ENCODE measurements at places on chromosomes 7 and 10.

GRCh38 chr7:73557397-73558257 lies at the start of gene BCL7B:
BCL7B (minus strand) TSS chr7:73557690; CDS start chr7:73557578, 112 bp downstream.
- DNase-seq, result peak; percentile 68

GRCh38 chr7:43891069-43891955 lies 15.1 kb downstream of the URGCP start:
- no peak for DNase-seq

DNA sequence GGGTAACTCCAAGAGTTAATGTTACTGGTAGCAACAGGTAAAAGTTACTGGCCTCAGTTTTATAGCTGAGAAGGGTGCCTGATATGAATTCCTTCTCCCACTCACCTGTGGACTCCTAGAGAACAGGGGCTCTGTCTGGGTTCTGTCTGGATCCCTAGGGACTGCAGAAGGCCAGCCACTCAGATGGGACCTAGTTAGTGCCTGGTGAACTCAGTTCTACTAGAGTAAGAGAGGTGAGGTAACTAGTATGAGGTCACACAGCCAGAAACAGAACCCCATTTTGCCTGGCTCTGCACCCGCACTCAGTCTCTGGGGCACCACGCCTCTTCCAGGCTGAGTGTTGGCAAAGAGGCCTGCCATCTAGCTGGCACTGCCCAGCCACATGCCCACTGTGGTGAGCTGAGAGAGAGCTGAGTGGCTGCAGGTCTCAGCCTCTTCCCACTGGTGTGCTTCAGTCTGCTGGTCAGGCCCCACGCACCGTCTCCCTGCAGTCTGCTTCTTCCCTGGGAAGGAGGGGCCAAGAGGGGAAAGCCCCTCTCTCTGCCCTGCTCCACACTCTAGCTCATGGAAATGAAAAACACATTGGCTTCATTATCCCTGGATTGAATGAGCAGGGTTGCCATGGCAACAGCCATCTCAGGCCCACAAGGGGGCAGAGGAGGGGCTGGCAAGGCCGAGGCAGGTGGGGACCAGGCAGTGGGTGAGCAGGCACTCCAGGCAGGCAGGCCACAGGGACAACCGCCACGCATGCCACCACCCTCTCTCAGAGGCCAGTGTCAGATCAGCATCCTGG lies 110.6 kb downstream of the ZMIZ1 start:
- no peak for DNase-seq

GRCh38 chr7:28104811-28105210 lies 75.8 kb downstream of the JAZF1 start:
- no peak for DNase-seq

- DNase-seq, result no peak
These were observed 131.0 kb downstream of the PLXDC2 start for GRCh38 chr10:19947215-19947614.

- no peak for DNase-seq
These were observed at the start of gene GBX1 for GRCh38 chr7:151167197-151167961. GBX1 (minus strand) TSS chr7:151167694; CDS start chr7:151167548, 146 bp downstream.

DNA sequence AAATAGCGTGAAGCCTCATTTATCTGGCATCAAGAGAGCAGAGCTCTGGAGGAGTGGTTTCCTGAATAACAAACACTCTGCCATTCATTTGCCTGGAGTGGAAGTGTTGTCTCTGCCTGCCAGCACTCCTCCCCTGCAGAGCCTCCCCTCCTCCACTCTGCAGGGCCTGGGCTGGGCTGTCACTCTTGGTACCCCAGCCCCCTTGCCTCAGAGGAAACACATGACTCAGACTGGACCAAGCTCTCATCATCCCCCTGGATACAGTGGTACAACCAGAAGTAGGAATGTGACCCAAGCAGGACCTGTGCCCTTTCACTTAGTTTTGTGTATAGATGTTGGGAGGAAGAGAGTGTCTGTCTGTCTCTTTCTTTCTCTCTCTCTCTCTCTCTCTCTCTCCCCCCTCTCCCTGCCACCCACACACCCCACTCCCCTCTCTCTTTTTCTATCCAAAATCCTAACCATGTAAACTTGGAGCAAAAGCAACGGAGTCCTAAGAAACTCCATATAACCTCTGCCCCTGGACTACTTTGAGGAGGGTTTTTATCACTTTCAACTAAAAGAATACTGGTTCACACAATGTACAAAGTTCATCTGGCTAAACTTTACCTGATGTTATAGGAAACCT lies 43.9 kb downstream of the DOCK4 start:
- DNase-seq, result no peak

GRCh38 chr10:60937022-60937421 lies 7.0 kb downstream of the RHOBTB1 start:
- no peak for DNase-seq

- DNase-seq, result no peak
These were observed 39.7 kb upstream of the SEMA3D start for GRCh38 chr7:85226361-85227085.

DNA sequence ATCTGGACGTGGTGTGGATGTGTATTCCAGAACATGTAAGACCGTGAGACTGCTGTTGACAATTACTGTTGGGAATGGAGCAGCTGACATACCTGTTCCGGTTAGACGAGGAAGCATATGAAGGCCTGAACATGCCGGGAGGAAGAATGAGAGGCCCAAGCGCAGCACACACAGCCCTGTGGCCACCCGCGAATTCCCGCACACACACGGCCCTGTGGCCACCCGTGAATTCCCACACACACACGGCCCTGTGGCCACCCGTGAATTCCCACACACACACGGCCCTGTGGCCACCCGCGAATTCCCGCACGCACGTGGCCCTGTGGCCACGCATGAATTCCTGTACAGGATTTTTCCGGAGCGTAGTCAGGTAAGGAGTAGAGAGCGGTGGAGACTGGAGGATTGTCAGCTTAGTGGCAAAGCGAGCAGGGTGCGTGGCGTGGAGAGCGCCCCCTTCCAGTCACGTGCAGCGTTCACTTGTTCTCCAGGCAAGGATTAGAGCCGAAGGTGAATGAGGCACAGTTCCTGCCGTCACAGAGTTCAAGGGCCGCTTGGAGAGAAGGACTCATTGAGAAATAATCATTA lies 9.5 kb upstream of the SUN1 start:
- DNase-seq, result no peak

DNA sequence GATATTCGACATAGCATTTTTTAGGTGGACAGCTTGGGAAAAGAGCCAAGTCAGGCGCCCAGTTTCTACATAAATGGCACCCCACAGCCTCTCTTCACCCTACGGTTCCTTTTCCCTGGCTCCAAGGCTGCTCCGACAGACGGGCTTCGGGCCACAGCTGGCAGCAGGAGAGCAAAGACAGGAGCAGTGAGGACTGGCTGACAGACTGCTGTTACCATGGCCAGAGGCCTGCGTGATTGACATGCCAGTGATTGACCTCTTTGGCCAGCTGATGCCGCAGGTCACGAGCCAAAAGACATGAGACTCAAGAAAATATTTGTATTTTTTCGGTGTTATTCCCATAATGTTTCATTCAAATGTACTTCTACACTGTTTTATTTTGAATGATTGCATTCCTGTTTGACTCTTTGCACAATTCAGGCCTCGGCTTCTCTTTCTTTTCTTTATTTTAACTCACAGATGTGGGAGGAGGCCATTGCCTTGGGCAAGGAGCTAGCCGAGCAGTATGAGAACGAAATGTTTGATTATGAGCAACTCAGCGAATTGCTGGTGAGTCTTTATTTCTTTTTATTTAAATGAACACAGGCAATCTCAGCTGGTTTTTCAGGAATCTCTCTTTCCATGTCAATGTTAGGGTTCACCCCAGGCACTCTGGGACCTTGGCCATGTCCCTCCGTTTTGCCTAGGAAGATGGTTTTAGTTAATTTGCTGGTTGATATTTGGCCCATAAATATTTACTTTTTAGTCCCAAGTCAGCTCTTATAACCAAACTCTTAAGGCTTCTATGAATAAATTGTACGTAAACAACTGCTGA lies 146.3 kb upstream of the NPS start:
- no peak for DNase-seq

DNA sequence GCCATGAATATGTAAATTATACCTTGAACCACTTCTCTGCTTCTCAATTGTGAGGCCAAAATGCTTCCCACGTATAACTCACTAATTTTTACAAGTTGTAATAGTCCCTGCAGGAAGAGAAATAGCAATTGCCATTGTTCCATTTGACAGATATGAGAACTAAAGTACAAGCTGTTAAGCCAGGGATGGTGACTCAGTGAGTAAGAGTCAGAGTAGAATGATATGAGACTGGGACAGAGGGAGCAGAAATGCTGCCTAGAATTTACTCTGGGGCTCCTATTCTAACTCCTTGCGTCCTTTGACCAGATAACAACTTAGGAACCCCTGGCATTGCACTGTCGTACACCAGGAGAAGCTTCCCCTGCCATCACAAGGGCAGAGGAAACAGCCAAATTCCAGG lies 45.1 kb upstream of the SEPTIN7 start:
- DNase-seq, result no peak

DNA sequence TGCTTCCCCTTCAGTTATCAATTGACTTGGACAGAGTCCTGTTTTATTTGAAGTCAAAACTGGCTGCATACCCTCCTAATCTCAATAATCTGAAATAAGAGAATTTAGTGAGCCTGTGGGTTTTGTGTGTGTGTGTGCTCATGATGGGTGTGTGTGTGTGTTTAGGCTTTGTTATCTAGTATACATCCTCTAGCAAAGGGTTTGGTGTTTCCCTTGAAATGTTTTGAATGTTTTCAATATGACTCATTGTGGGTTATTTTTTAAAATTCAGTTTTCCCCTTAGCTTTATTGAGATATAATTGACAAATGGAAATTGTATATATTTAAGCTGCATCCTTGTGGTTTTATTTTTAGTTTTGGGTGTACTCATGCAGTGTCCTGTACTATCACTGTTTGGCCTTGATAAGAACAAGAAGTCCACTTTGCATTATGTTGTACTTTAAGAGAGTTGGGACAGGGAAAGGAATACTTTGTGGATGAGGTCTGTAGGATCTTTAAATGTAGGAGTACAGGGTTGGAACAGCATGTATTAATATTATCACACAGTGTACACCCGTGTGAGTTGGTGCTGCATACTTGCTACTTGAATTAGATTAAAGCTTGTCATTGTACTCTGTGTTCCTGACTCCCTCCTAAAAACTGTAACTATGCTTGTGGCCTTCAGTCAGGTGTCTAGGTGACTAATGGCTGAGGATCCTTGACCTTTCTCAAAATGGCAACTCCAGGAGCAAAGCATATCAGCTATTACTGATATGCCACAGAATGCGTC lies 58.3 kb downstream of the VCL start:
- DNase-seq, result no peak

DNA sequence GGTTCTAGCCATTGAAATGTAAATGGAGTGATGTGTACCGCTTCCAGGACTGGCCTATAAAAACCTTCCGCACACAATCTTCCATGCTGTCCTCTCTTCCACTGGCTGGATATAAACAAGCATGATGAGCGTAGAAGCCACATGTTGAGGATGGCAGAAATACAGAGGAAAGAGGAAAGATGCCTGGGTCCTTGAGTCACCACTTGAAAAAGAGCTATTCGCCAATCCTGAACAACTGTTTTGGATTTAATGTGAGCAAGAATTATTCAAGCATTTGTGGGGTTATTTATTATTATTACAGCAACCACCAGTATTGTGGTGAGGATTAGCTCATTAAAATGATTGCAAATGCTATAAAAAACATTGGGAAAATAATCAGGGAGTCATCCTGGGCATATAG lies 45.8 kb upstream of the PLXNA4 start:
- DNase-seq, result no peak

- no peak for DNase-seq
These were observed 33.8 kb downstream of the SLC16A9 start for GRCh38 chr10:59675812-59676211.

- no peak for DNase-seq
These were observed 1.7 kb upstream of the KCNH2 start for GRCh38 chr7:150979713-150980390.

DNA sequence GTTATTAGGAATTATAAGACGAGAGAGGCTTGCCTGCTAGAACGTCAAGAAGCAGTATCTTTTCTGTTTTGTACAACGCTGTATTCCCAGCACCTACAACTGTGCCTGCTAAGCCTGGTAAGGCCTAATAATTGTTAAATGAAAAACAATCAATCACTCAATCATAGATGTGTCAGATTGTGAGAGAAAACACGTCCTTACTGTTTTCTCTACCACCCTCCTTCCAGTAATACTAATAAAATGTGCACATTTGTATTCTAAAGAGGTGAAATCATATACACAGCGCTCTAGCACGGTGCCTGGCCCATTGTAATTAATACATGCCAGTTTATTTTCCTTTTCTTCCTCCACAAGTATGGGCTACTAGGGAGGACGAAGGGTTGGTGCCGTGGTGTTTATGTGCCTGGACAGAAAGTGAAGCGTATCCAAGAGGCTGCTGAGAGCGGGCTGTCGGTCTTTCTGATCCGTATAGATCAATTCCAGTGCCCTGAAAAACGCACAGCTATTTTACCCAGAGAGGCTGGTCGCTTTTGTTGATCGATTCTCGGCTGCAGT lies 1.5 kb upstream of the AUTS2 start:
- DNase-seq, result no peak

- no peak for DNase-seq
These were observed 238.2 kb upstream of the FAM3C start for GRCh38 chr7:121634356-121634755.

DNA sequence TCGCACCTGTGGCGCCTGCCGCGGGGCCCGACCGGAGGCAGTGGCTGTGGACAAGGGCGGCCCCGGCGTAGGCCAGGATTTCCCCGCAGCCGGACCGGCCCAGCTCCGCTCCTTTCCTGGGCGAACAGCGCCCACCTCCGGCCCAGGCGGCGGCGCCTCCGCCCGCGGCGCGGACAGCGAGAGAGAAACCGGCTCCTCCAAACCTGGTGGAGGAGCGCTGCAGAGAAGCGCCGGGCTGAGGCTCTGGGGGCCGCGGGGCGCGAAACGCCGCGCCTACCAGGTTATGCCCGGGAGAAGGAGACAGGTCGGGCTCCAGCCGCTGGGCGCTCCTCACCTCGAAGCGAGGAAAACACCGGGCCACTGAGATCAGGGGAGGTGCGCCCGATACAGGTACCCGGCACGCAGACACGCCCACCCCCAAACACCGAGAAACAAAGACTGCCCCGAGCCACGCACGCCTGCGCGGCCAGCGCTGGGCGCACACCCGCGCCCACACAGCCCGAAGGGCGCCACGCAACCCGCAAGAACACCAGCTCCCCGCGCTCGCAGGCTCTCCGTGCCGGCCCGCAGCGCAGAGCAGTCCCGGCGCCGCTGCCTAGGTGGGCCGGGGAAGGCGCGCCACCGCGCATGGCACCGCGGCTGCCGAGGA lies 3.3 kb downstream of the GRID1 start:
- no peak for DNase-seq

- no peak for DNase-seq
These were observed 1131.9 kb upstream of the CELF2 start for GRCh38 chr10:9885761-9886160.

- DNase-seq, result no peak
These were observed 196.4 kb downstream of the CREB5 start for GRCh38 chr7:28608731-28609130.

DNA sequence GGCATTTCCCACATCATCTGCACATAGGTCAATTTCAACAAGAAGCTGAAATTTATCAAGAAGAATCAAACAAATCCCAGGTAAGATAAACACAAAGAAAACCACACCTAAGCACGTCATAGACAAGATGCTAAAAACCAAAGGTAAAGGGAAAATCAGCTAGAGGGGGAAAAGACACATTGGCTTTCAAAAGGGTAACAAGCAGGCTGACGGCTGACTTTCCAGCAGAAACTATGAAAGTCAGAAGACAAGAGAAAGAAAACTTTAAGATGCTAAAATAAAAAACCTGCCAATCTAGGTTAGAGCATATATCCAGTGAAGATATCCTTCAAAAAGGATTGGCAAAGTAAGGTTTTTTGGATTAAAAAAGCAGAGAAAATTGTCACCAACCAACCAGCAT lies 59.9 kb upstream of the RHEB start:
- DNase-seq, result no peak
